ENCODE measurements at places on chromosomes 12 and 14.

- no peak for DNase-seq
These were observed 78.8 kb downstream of the OSBPL8 start for GRCh38 chr12:76480796-76481195.

- DNase-seq = no peak
These were observed 50.5 kb downstream of the R3HDM2 start for GRCh38 chr12:57380300-57380699.

DNA sequence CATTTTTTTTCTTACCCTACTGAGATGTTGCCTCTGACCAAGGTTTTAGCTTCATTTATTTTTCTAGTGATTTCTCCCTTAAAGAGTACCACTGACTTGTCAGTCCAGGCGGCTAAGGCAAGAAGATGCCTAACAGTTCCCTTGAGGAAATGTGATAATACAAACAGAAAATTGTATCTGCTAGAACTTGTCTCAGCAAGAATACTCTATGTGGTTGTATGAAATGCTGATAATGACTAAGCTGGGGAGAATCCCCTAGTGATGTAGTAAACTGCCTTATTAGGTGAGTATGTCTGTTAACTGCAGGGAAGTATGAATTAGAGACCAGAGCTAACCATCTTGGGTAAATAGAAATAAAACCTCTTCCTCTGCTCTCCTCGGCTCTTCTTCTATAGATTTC is 6.7 kb downstream of the C12orf54 start:
- DNase-seq = no peak

GRCh38 chr14:51725061-51725460 is 73.4 kb downstream of the FRMD6 start:
- DNase-seq = no peak

DNA sequence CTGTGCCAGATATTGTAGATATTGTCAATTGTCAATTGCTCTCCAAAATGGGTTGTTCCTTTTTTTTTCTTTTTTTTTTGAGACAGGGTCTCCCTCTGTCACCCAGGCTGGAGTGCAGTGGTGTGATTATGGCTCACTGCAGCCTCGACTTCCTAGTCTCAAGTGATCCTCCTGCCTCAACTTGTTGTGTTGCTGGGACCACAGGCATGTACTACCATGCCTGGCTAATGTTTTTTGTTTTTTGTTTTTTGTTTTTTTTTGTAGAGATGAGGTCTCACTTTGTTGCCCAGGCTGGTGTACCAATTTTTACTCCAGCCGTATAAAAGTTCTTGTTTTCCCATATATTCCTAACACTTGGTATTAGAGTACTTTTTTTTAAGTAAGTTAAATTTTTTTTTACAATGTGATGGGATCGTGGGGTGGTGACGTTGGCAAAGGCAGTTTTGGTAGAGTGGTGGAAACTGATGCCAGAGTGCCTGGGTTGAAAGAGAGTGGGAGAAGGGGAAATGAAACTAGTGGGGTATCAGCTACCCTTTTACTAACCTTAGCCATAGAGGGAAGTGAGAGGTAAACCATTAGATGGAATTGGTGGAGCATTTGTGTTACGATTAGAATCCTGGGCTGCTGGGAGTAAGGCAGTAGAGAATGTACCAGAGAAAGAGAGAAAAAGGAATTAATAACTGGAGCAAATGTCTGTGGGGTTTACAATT is 33.0 kb upstream of the CFAP54 start:
- no peak for DNase-seq

DNA sequence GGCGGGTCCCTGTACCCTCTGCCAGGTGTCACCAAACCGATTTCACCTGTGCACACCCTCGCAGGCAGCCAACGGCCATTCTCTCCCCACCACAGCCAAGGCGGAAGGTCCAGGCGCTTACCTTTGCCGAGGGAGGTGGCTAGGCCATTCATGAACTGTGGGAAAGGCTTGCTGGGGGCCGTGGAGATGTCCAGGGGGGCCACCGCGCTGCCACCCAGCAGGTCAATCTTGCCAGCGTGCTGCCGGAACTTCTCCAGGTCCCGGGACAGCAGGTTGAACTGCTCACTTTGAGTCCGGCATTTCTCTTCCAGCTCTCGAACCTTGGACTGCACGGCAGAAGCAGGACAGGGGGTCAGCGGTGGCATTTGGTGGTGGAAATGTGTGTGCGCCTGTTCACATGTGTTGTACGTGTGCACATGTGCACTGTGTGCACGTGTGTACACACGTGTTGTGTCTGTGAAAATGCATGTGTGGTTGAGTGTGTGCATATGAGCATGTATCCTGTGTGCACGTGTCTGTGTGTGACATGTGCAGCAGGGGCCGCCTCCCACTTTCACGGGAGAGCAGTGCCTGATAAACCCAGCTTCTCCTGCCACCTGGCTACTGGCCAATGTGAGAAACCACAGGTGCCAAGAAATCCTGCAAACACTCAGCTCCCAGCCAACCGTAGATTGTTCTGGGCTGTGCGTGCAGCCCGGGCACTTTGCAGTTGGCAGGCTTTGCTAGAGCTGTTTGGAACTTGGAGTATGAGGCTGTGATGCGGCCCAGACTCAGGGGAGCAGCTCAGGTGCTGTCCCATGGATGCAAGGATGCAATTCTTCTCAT is 118.9 kb downstream of the PIWIL1 start:
- no peak for DNase-seq

- no peak for DNase-seq
These were observed 126.3 kb upstream of the FBXO33 start for GRCh38 chr14:39558525-39558924.

GRCh38 chr12:28460420-28461130 is 270.3 kb downstream of the CCDC91 start:
- DNase-seq = no peak

DNA sequence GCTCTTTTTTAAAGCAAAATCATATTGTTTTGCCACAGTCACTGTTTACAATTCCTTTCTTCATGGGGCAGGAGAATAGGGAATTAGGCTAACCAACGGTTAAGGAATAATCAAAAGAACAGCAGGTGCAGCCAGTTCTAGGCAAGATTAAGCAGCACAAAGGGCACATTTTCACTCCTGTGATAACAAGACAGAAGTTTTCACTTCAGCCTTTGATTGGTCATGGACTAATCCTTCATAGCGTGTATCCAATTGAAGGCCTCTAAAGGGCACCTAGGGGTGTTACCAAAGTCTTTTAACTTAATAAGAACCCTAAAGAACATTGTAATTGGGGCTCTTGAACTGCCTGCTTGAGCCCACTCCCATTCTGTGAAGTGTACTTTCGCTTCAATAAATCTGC is 206.9 kb upstream of the AMIGO2 start:
- DNase-seq = no peak

DNA sequence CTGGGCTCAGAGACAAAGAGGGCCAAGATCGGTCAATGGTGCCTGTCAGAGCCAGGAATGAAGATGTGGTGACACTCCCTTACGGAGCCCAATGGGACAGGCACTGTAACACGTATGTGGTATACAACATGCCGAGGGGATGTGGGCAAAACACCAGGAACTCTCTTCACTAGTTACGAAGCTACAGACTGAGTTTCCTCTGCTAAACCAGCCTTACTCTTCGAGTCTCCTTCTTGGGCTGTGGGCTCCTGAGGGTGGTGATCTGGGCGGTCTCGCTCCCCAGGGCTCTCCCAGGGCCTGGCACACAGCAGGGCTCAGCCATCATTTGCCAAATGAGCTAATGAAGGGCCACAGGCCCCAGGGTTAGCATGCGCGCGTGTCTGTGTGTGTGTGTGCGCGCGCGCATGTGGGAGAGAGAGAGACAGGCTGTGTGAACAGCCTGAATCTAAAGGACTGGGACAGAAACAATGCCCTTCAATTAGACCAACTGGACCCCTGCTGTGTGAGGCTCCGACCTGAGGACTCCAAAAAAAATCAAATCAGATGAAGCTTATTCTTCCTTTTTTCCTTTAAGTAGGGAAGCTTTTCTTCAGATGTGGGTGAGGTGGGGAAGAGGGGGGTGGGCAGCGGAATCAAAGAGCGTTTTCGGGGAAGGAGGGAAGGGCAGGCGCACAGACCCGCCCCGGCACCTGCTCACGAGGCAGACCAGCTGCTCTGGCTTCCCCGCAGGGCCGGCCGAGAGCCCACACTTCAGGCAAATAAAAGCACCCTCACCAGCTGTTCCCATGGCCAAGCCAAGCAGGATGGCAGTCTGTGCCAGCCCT is 42.5 kb downstream of the CCDC88C start:
- DNase-seq = no peak

DNA sequence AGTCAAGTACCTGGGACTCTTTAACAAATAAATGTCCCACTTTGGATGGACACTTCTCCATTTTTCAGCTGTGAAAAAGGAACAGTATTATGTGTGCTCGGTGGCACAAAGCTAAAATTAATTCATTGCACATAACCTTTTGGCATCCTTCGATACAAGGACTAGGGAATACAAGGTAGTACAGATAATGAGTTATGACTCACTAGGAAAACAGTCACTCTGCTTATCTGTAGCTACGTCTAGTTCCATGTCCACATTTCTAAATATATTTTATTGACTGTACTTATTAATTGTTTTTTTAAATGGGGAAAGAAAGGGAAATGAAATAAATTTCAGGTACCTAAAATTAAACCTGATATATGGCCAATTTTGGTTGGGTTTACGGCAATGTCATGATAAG is 35.2 kb upstream of the RIC8B start:
- no peak for DNase-seq

DNA sequence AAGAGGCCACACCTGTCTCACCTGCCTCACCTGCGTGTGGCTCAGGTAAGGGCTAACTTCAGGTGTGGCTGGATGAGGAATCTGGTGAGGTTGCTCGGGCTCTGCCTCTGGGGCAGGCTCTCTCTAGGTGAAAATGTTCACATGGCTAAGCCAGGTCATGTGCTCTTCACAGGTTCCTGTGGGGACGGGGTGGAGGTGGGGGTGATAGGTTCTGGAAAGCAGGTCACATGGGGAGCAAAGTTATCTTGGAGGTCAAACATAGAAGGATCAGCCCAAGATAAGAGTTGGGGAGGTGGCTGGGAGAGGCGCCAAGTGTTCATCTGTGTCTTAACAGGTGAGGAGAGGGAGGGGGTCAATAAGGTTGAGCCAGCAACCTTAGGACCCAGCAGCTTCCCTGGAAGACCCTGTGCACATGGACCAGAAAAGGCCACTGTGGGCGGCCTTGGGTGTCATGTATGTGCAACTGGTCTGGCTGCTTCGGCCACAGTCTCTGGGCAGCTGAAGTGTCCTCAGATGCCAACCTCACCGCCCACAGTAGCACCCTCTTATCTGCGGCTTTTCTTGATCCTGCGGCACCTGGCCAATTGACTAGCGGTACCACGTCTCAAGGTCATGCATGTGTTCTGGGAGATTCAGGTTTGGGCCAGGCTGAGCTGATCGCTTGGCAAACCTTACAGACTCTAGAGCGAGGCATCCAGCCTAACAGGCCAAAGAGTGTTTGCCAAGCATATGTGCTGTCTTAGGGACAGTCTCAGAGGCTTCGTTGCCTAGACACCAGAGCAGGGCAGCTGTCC is 60.5 kb downstream of the CACNA1C start:
- DNase-seq = no peak

DNA sequence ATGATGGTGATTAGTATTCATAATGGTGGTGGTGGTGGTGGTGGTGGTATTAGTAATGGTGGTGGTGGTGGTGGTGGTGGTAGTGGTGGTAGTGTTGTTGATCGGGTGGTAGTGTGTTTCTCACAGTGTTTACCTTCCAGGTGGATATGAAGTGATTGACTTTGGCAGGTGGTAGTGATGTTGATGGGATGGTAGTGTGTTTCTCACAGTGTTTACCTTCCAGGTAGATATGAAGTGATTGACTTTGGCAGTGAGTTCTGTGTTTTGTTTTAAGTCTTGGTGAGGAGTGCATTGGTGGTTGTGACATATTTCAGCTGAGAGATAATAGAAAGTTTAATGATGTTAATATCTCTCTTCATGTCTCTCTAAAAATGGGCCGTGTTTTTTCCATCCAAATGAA is 189.4 kb downstream of the TMTC2 start:
- no peak for DNase-seq

DNA sequence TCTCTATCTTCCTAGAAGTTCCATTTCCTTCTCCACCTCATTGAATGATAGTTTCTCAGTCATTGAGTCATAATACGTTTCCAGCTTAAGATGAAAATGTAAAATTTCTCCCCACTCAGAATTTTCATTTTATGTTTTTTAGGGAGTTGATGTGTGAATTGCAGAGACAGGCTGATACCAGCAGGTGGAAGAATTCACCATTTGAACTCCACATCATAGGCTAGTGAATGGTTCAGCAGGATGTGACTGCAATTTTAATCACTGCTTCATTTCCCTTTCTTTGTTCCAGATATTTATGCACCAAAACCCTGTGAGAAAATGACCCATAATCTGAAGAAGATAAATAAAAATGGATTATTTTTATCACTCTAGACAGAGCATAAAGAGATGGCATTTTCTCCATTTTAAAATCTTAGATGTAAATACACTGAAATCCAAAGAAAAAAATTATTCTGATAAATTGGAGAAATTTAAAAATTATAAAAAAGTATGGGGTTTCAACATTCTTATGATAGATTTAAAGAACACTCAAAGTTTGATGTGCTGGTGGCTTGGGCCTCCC is 10.6 kb upstream of the PYGL start:
- no peak for DNase-seq

GRCh38 chr12:93215290-93215678 is 162.4 kb upstream of the NUDT4 start:
- no peak for DNase-seq
